NCI-H2227 treated with DMSO at 0.1 percent for 48 hours (cell line): ENCODE measurements at places on chromosomes 3 and 15.

- DNase-seq, result peak; percentile 62
Measured at GRCh38 chr3:108441071-108441507, 69.3 kb downstream of the MYH15 start.

DNA sequence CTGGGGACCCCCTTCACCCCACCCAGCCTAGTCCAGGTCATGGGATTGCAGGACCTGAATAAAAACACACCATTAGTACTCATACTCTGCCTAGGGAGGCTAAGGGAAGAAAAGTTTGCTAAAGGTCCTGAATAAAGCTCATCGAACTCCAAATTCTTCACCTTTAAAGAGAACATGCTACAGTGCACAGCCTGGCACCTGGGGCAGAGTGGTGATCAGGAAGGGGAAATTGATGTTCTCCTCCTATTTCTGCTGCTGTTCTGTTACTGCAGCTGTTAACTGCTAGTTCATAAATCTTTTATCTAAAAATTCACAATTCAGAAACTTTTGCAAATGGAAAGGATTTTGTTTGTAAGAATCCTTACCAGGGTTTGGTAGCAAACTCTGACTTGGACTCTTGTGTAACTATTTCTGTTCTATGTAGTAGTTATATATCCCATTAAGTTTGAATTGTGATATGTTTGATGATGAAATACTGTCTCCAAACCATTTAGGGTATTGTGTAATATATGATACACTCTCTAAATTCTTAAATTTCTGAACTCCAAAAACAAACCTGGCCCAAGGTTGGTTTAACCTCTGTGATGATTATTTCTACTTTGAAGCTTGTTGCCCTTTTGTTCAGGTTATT is 27.9 kb downstream of the MCTP2 start:
- no peak for DNase-seq

GRCh38 chr3:10933805-10934481 is 58.6 kb upstream of the SLC6A1 start:
- no peak for DNase-seq

GRCh38 chr3:113136071-113136470 is 75.3 kb upstream of the BOC start:
- DNase-seq, result no peak

DNA sequence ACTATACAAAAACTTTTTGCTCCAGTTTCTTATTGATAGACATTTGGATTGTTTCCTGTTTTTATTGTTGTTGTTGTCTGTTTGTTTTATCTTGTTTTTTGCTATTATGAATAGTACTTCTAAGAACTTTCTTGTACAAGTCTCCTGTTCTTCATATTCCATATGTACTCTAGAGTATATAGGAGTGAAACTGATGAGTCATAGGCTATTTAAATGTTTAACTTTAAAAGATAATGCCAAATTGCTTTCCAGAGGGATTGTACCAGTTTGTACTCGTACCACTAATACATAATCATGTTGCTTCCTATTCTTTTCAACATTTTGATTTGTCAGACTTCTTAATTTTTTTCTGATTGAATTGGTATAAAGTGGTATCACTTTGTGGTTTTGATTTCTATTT is 19.6 kb downstream of the LRRC49 start:
- no peak for DNase-seq

DNA sequence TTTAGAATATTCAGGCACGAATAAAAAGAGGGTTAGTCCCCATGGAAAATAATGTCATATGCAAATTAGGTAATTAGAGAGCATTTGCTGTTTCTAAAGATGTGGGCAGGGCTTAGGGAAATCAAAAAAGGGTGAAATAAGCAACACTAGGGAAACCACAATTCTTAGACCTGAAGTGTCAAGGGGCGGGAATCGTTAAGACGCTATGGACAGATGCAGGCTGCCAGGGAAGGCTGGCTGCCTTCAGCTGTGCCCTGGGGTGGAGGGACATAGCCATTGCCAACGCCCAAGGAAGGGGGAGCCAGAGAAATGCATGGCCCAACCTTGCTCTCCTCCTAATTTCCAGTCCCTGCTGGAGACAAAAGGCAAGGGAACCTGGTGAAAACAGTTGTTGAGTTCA is 141.7 kb upstream of the PROK2 start:
- DNase-seq, result no peak

DNA sequence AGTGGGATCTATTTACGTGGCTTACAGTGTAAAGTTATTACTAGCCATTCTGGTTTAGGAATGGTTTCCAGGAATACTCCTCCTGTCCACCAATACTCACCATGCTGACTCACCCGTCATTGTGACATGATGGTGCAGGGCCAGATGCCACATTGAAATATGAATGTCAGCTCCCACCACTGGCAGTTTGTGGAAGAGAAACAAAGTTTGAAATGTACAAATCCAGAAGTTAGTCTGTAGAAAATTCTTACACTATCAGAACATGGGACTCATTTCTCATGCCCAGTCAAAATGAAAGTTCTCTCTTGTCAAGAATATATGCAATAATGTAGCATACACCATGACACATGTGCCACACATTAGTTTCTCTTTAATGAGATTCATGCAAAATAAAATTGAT is 14.4 kb upstream of the TSPAN3 start:
- no peak for DNase-seq

DNA sequence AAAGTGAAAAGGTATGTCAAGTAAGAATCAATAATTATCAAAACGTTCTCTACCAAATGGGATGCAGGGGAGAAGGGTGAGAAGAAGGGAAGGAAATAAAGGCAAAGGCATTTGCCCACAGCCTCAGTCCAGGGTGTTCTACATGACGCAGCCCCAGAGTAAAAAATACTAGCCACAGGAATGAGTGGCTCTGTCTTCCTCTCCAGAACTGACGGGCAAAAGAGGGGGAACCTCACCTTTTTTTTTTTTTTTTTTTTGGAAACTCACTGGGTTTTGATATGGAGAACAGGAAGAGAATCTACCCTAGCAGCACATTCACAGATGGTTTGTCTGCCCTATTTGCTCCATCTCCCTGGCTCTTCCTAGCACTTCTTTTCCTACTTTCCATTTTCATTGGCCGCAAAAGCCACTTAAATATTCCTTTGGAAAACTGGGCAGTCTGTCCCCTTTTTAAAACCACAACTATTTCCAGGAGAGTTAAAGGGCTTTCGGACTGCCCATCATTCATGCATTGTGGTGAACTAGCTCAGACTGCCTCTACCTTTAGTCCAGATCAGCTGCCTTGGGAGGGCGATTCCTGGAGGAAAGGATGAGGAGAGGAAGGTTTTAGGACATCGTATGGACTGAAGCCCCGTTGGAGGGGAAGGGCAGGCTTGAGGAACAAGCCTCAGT is 28.2 kb downstream of the B3GNT5 start:
- DNase-seq, result no peak

GRCh38 chr15:48898446-48898845 is 20.5 kb downstream of the EID1 start:
- no peak for DNase-seq

DNA sequence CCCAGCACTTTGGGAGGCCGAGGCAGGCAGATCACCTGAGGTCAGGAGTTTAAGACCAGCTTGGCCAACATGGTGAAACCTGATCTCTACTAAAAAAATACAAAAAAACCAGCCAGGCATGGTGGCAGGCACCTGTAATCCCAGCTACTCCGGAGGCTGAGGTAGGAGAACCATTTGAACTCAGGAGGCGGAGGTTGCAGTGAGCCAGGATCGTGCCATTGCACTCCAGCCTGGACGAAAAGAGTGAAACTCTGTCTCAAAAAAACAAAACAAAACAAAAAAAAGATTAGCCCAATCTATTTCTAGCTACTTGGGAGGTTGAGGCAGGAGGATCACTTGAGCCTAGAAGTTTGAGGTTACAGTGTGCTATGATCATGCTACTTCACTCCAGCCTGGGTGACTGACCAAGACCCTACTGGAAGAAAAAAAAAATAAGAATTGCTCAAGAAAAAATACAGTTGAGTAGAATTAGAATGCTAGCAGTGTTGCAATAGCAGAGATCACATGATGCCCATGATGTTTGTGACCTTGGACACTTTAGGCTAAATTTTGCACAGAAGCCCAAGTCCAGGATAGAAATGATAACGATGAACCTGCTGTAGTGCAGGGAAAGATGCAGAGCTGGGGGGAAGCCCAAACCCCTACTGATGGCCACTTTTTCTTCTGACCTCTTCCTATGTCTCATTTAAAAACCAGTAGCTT is 162.2 kb downstream of the LPP start:
- no peak for DNase-seq

DNA sequence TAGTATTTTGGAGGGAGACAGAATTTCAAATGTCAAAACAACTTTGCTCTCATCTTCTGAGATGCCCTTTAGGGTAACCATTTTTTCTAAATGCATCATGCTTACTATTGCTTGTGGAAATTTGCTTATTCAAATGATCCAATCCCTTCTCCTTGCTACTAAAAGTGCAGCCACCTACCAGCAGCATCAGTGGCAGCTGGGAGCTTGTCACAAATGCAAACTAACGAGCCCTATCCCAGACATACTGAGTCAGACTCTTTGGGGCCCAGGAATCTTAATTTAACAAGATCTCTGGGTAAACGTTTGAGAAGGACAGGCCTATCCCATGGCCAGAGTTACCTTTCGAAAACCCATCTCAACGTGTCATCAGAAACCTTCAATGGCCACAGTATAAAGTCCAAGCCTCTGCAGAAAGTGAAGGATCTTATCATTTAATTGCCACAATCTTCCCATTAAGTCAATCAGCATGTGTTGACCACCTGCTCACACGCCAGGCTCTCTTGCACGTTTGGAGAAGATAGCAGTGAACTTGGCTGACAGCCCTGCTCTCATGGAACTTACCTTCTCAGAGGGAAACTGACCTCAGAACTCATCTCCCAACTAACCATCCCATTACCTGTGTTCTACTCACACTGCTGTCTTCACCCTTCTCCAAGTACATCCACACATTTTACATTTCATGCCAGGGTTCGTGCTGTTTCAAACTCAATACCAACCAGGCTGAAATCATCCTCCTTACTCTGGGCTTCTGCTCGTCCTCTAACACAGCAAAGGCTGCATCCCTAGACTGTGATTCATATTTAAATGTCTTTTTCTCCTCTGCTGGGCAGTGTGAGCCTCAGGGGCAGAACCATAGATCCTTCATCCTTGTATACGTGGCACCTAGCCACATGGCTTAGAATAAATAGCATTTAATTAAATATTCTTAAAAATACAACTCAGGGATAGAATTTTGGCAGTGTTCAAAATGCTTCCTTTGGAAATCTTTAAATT is 24.8 kb upstream of the VGLL4 start:
- no peak for DNase-seq

GRCh38 chr3:71724584-71725270 is 475 bp downstream of the EIF4E3 start:
- DNase-seq, result no peak

- no peak for DNase-seq
Measured at GRCh38 chr3:80542456-80542855, 774.7 kb upstream of the ROBO1 start.

DNA sequence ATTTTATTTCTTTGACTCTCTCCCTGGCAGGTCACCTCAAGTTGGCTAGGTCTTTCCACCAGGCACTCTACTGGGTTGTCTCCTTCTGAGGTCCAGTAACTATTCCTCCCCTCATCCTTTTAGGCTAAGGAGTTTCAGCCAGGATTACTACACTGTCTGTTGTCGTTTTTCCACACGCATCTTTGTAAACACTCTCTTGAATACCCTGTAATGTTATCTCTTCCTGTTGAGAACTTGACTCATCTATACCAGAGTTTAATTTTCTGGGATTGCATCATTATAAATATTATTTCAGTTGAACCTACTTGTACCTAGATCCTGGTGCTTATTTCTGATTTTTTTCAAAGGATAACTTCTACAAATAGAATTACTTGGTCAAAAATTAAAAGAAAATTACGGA is 138.3 kb downstream of the SQOR start:
- DNase-seq, result no peak

- DNase-seq, result no peak
Measured at GRCh38 chr3:112813723-112814171, 32.9 kb downstream of the CD200R1L start.

DNA sequence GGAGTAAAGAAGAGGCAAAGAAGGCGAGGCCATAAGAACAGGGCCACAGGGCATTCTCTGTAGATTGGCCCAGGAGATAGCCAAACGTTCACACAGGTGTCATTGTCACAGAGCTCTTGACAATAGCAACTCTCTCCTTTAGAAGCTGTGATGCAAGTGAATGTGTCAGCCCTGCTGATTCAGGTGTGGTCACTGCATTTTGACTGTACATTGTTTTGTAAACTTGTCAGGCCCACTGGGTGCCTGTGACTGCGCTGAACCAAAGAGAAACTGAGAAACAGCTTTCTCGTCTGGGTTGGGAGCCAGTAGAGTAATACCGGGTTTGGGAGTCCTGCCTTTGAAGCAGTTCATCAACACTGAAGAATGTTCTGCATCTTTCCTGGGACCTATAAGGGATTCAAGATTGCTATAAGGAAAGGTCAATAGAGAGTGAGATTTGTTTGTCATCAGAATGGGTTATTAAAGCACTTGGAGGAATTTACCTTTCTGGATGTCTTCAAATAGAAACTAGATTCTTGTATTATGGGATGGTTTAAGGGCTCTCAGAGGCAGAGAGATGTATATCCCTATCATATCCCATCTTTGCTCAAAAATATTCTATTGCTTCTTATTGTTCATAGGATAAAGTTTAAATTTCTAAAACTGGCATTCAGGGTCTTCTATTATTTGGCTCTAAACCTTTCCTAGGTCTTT is 45.4 kb downstream of the TMEM45A start:
- no peak for DNase-seq

GRCh38 chr3:104604326-104605010 is 762.2 kb upstream of the ALCAM start:
- no peak for DNase-seq

GRCh38 chr3:112043621-112044201 is 9.2 kb downstream of the TMPRSS7 start:
- peak; percentile 63 for DNase-seq

- no peak for DNase-seq
Measured at GRCh38 chr15:70625438-70625837, 137.9 kb downstream of the UACA start.

DNA sequence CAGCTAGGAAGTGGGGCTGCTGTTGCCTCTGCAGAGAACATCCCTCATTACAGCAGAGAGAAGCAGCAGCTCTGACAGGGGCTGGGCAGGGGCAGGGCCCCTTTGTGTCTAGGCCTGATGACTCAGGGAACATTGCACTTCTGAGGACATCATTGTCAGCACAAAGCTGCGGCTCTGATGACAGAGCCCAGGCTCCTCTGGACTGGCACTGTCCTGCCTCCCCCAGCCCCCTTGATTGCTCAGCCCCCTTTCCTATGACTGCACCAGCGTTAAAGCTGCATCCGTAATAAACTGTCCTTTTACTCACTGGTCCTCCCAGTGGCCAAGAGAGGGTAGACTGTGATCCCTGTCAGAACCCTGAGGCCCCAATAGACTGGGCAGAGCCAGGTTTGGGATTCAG is 18.3 kb downstream of the TRH start:
- no peak for DNase-seq

DNA sequence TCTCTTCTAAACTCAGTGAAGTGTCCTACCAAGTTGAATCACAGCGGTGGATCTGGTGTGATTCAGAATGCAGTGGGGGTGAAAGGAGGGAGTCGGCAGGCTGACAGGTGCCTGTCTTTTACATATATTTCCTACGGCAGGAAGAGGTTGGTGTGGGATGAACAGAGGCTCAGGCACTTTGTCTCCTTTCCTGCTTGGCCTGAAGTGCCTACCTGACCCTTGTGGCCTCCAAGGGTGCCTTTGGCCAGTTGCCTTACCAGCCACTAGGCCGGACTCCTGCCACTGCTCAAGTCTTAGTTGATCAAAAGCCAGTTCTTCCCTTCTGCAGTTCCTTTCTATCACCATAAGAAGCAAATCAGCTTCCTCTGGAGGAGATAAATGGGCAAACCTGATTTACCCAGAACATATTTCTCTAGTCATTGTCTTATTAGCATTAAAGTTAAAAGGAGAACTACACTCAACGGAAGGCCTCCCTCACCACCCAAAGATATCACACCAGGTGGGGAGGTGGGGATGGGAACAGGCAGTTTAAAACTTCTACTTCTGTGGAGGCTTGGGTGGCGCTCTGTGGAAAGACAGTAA is 52.1 kb downstream of the CRTC3 start:
- no peak for DNase-seq
